Natural killer cell treated with Interleukin-12 subunit alpha and Interleukin-12 subunit beta and Interleukin-15 and Interleukin-18, amount 100 ng/mL, for 72 hours (primary cell): ENCODE measurements at places on chromosomes 4 and X.

GRCh38 chr4:2817701-2818350 lies 24.9 kb downstream of the SH3BP2 start:
- no peak for DNase-seq

GRCh38 chr4:141027421-141027820 lies 105.8 kb downstream of the RNF150 start:
- DNase-seq = no peak

DNA sequence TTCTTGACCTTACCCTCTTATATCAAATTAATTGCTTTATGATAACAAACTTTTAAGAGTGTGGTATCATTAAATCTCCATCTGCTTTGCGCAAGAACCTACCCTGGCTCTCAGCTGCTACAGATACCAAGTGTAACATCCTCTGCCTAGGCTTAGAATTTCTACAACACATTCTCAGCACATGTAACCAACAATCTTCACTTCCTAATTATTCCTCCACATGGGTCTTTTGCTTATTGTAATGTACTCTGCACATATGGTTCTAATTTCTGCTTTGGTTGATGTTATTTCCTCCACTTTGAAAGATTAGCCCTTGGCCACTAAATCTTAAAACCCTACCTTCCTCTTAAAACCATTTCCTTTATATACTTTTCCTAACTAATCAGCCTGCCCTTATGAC lies 242.4 kb downstream of the ARHGAP24 start:
- no peak for DNase-seq

GRCh38 chr4:81218206-81218605 lies 3.2 kb upstream of the PRKG2 start:
- DNase-seq = no peak

GRCh38 chr4:148076964-148077363 lies 345.1 kb downstream of the ARHGAP10 start:
- DNase-seq = no peak

DNA sequence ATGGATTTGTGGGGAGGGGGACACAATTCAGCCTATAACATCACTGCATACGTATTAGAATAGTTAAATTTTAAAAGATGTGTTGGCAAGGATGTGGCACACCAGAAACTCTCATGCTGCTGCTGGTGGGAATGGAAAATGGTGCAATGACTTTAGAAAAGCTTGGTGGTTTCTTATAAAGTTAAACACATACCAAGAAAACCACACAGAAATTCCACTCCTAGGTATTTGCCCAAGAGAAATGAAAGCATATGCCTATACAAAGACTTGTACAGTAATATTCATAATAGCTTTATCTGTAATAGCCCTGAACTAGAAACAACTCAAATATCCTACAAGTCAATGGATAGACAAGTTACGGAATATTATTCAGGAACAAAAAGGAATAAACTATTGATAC lies 71.3 kb upstream of the PDHA1 start:
- DNase-seq = no peak

- no peak for DNase-seq
Observed at GRCh38 chrX:71632923-71633657, 14.8 kb upstream of the CXCR3 start.

- DNase-seq = no peak
Observed at GRCh38 chr4:11632025-11632424, 203.3 kb upstream of the HS3ST1 start.

GRCh38 chr4:73698217-73698616 lies 42.2 kb upstream of the CXCL8 start:
- DNase-seq = no peak

- DNase-seq = no peak
Observed at GRCh38 chr4:84480082-84480481, 19.0 kb downstream of the NKX6-1 start.

DNA sequence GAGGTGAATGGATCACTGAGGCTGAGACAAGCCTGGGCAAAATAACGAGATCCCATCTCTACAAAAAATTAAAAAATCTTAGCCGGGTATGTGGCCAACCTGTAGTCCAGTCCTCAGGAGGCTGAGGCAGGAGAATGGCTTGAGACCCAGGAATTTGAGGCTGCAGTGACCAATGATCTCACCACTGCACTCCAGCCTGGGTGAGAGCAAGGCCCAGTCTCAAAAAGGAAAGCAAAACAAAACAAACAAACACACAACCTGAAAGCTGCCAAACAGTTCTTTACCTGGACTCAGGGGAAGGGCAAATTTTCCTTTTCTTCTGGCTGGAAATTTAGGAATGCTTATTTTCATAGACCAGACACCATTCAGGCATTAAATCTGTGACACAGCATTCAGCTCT lies 163.1 kb upstream of the FAT1 start:
- DNase-seq = no peak

DNA sequence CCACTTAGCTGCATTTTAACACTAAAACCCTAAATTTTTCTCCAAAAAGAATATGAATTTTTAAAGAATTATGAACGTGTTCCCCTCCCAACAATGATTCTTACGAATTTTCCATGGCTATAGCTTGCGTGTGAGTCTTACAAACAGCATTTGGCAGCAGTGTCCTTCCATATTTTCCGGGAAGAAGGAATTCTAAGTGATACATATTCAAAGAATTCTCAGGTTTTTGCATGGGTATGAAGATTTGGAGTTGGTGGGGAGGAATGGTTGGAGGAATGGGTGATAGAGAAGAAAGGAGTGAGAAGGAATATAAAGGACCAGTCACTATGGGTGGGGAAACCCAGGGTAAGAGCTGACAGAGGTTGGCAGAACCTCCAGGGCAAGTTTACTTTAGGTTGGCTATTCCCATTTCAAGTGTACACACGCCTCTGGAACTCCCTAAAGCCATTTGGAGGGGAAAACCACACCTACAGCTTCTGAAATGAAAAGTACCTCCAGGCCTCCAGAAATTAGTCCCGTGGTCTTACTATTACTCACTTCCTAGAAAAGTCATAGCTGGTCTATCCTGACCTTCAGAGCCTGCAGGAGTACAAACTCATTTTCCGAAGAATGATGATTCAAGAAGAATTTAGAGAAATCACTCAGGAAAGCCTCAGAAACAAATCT lies 420.8 kb upstream of the DIPK2B start:
- DNase-seq = no peak

DNA sequence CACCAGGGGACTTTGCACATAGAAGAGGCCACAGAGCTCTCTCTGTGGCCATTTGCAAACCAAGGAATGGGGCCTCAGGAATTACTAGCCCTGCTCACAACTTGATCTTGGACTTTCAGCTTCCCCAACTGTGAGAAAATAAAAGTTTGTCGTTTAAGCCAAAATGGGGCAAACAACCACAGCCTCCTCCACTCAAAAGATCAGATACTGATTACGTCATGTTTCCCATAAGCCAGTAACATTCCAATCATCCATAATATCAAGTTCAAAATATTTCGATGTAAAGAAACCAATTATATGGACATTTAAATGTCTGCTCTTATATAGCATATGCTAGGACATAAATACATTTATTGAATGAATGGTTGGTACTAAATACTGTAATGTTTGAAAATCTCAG lies 307.5 kb upstream of the HAND2 start:
- no peak for DNase-seq

GRCh38 chr4:26075583-26075982 lies 161.6 kb downstream of the SMIM20 start:
- DNase-seq = no peak
